Hematopoietic multipotent progenitor cell treated with erythropoietin and hydrocortisone succinate and interleukin-3 and kit ligand, for 15 days (in vitro differentiated cells): ENCODE measurements at places on chromosomes 13 and 19.
A peak's percentile ranks its signal among the peaks of the same experiment; 100 is the strongest.

DNA sequence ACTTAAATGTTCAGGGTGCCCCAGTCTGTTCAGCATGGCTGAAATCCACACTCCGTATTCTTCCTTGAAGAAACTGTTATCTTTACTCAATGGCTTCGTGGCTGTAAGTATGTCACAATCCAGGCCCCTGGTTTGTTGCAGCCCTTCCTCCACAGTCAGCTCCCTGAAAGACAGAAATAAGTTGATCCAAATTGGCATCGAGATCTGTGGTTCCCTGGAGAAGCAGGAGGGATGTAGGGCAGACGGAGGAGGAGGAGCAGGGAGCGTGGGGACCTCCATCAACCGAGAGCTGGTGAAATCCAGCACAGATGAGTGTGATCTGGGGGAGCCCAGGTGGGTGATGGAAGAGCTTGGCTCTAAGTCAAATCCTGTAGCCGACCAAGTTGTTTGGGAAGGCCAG is 304 bp downstream of the TSPAN16 start:
- DNase-seq = no peak

DNA sequence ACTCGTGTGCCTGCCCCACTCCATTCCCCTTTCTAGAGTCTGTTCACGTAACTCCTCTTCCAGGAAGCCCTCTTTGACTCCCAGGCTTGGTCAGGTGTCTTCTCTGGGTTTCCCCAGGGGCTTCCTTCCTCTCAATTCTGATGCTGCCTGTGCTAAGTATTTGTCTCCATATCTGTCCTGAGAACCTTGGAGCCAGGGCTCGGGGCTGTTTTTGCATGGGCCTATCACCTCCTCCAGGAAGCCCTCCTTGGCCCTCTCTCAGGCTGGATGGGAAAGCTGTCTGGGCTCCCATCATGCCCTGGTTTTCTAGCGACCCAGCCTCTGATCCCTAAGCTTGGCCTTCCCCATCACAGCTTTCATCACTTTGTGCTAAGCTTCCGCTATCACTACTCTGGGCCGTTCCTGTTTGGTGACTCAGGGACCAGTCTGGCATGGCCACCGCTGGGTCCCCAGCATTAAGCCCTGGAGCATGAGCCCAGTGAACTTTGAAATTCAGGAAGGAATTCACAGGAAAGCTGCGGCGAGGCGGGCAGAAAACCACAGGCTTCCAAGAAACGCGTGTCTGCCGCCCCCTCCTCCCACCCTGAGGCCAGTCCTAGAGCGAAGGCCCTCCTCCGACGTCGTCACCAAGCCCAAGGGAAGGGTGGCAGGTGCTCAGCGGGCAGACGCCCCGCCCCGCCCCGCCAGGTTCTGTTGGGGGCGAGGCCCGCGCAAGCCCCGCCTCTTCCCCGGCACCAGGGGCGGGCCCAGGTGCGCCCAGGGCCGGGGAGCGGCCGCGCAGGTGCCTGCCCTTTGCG is 486 bp upstream of the SPINT2 start:
- DNase-seq = peak; percentile 69

DNA sequence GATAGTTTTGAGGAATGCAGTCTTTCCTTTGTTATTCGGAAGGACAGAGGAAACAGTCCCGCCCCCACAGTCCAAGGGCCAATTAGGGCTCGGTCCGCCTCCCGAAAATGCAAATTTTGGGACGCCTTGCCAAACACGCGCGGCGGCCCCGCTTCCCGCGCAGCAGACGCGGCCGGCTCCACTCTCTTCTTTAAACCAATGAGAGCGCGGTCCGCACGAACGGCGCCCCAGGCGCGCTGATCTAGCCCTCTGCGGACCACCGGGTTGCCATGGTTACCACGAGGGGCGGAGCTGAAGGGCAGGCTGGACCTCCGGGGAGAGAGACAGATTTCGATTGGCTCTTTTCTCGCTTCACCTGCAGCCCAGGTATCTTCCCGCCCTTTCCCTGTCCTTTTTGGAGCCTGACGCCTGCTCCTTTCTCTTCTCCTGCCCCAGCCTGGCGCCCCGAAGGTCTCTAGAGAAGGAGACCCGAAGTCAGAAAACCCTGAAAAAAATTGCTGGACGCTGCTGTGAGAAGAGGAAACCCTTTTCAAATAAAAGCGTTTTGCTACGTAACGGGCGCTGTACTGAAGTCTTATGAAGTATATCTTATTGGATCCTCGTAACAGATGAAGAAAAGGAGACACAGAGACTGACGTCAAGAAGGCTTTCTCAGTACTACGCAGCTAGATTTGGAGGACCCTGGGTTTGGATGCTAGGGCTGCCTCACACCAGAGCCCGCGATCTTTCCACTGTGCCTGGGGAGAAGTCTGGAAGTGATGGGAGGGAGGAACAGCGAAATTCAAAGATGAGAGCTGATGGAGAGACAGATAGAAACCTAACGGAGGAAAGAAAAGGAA is 2.0 kb downstream of the PTH2 start:
- peak; percentile 20 for DNase-seq

- no peak for DNase-seq
Observed at GRCh38 chr13:38346764-38347163, 2.9 kb upstream of the UFM1 start.

DNA sequence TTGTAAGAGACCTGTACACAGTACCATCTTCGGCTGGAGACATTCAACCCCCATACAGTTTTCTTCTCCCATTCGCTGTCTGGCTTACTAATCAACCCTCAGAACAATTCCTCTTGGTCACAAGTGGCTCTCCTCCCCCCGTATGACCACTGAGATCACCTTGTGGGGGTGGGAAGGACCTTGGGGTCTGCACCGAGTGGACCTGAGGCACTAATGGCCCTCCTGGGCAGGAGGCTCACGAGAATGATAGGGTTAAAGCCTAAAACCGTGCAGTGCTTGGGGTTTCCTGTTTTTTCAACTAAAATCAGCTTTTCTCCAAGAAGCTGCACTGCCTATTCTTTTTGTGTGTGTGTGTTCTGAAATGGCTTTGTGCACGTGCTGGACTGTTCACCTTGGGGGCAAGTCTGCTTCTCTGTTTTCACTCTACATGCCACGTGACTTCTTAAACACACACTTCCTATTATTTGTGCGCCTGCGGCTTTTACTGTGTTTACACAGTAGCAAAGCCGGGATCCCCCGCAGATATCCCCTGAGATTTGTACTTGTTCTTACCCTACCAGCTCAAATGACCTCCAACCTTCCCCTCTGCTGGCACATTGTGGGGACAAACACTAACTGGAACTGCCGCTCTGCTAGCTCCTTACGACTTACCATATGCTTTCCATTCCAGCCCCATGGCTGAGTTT is 12.3 kb downstream of the RBM26 start:
- DNase-seq = no peak

GRCh38 chr13:45162194-45162593 is 38.7 kb downstream of the KCTD4 start:
- no peak for DNase-seq

DNA sequence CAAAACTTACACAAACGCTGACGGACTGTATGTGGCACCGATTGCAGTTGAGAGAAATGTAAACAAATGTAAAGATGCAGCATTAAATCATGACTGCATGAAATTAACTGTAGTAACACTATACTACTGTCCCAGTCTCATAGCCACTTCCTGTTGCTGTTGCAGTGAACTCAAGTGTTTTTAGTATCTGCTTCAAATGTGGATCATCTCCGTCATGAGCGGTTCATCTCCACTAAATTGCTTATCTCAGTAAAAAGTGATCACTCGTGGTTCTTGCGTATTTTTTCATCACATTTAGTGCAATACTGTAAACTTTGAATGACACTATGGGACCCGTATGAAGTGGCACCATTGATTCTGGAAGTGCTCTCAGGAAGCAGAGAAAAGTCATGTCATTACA is 60.3 kb upstream of the RNF113B start:
- no peak for DNase-seq

DNA sequence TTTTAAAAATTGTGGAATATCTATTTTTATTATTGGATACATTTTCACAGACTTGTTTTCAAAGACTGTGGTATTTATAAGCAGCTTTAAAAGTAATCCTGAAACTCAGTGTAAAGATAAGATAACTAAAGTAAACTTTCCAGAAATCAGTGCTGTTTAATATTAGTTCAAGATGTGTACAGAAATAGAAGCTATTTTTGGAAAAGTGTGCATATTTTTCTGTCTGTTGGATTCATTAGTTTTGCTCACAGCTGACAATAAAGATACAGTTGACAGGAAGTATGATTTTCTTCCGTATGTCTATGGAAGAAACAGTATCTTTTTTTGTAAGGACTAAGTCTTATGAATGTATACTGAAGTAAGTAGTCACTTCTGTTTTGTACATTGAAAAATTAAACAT is 85.9 kb downstream of the GJA3 start:
- DNase-seq = no peak

- no peak for DNase-seq
Observed at GRCh38 chr13:83557845-83558244, 324.4 kb downstream of the SLITRK1 start.

- DNase-seq = no peak
Observed at GRCh38 chr13:77866971-77867370, 51.7 kb downstream of the EDNRB start.

DNA sequence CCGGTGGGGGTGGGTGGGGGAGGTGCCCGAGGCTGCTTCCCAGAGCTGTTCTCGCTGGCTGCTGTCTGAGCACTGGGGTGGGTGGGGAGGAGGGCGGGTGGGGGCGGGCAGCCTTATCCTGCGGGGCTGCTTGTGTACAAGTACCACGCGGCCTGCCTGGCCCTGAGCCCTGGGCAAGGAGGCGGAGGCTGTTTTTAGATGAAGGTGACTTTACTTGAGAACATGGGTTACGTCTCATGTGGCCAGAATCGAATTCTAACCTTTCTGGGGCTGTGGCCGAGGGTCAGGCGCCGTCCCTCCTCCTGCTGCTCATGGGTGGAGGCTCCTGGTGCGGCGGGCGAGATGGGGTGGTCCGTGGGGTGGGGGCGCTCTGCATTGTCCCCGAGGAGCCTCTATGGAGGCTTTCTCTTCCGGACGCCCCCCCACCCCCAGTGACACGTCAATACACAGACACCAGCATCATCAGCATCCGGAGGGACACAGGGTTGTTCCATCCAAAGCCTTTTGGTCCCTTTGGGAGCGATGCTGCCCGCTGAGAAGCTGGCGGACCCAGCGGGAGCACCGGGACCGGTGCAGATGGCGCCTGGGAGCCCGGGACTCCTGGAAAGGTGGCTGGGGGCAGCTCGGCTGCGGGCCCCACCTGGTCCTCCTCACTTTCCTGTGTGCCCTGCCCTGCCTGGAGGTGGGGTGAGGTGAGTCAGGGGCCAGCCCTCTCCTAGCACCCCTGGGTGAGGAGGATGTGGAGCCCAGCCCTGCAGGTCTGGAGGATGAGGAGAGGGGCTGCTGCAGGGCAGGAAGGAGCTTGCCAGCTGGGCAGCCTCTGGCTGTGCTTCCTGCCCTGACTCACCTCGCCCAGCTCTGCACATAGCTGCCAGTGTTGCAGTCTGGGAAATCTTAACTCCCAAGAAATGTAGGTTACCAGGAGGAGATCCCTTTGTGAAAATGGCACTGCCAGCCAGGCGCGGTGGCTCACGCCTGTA is 3.4 kb downstream of the BSG start:
- peak; percentile 89 for DNase-seq

DNA sequence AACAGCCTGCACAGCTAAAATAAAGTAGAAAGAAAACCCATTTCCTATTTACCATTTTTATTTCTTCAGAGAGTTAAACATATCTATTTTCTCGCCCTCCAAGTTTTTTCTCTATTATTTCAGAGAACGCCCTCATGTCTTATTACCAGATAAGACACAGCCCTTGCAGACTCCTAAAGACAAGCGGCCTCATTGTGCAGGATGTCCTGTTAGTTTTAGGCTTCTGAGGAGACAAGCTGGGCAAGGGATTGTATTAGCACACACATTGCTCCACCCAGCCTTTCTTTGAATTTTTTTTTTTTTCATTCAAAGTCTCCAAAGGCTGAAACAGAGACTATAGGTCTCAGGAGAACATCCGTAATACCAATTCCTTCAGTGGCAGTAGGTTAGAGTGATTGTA is 101.8 kb upstream of the UBL3 start:
- no peak for DNase-seq

GRCh38 chr13:57633141-57633949 is 1.8 kb downstream of the PCDH17 start:
- DNase-seq = no peak
